ENCODE measurements at places on chromosomes 5 and 9.
A peak's percentile ranks its signal among the peaks of the same experiment; 100 is the strongest.

GRCh38 chr9:134929193-134930158 lies 11.8 kb upstream of the FCN1 start:
- peak; percentile 88 for DNase-seq

DNA sequence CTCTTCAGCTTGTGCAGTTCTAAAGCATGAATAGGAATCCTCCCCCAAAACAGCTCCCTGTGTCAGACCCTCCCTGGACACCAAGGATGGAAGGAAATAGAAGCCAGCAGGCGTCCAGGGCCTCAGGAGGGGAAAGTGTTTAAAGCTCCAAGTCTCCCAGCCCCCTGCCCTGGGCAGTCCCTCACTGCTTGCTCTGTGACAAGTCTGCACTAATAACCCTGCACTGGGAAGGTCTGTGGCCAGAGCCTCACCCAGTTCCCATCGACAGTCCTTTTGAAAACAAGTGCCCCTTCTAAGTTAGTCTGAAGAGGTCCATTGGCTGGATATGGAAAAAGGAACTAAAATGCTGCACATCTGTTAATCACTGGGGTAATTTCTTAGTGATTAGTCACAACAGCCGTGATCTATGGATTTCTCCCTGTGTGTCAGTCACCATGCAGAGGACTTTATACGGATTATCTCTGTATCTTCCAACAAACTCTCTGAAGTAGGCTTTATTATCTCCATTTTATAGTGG lies 195.3 kb downstream of the FBXL7 start:
- DNase-seq: no peak

DNA sequence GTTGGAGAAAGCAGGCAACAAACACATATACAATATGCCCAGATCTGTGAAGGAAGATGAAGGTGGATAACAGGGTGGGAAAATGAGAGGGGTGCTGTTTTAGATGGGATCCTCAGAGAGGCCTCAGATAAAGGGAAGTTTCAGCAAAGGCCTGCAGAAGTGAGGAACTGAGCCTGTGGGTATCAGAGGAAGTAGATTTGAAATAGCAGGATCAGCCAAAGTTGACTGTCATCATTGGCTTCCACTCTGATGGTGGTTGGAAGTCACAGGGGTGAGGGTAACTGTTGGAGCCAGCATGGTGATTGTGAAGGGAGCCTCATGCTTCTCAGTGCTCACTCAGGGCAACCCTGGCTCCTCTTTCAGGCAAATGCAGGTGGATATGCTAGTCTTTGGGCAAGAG lies 607.2 kb upstream of the CLINT1 start:
- no peak for DNase-seq

GRCh38 chr5:24539613-24540012 lies 105.2 kb downstream of the CDH10 start:
- no peak for DNase-seq

DNA sequence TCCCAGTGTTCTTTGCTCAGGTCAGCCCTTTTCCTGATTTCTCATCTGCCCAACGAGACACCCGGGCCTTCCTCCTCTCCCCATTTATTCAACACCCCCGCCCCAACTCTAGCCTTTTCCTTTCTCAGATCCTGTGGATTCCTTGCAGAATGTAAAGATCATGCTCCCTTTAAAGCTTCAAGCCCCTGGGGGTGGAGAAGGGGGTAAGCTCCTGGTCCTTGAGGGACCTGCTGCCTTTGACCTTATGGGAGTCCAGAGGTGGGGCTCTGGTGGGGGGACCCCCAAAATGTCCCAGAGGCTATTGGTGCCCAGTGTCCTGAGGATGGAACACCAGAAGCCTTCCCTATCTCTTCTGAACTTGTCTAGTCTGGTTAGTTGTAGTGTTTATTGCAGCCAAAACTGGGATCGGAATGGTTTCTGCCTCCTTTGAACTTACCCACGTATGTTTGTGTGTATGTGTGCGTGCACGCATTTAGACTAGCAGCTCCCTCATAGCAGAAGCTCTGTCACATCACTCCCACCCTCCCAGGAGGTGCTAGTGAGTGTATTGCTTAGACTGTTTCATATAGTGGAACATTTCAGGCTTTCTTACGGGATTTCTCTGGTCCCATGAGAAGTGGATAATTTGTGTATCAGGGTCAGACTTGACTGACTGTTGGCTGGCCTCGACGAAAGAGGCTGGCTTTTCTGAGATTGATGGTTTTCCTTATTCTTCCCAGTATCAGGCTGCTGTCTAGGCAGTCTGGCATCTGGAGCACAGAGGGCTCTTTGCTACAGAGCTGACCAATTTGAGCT lies 1.1 kb downstream of the GALNT10 start:
- DNase-seq: no peak

DNA sequence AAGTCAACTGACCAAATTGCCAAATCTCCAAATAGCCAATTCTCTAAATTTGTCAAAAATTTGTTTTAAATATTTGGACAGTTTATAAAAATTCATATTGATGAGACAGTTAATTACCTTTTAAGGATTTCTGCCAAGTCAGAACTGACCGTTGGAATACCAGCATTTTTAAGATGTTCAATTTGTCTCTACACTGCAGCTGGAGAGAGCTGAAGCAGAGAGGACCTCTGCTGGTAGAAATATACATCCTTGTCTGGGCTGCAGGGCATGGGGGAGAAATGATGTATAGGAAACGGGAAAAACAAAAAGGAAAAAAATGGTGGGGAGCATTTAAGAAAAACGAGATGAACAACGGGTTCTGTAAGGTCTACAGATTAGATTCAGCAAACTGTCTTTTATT lies 16.8 kb downstream of the NR6A1 start:
- no peak for DNase-seq

- no peak for DNase-seq
Measured at GRCh38 chr9:78371981-78372380, 75.1 kb downstream of the PSAT1 start.

DNA sequence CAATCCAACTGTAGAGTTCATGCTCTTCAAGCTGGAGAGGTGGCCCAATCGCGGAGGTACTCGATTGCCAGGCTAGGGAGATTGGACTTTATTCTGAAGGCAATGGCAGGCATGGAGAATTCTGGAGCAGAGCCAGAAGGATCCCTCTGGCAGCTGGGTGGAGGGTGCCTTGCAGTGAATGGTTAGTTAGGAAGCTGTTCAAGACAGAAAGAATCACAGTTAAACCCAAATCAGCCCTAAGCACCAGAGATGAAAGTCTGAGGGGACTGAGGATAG lies 182.4 kb downstream of the RGS3 start:
- DNase-seq: no peak

GRCh38 chr9:79446523-79447307 lies 125.0 kb upstream of the TLE4 start:
- DNase-seq: no peak

GRCh38 chr9:135088348-135088978 lies 995 bp downstream of the OLFM1 start:
- no peak for DNase-seq

- no peak for DNase-seq
Measured at GRCh38 chr9:99628285-99628684, 193.4 kb upstream of the NR4A3 start.

DNA sequence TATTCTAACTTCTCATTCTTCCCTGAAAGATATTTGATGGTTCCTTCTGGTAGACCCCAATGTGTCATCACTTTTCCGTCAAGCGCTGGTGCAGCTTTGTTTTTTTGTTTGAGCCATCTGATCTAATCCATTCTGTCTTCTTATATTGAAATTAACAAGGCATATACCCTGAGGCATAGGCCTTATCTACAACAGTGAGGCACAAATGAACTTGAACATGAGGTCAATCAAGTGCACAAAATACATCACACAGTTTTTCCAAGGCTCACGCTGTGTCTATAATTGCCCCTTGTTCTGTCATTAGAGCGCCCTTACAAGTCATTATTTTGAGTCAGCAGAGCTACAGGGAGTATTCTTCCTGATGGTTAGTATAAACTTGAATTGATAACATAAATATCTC lies 406.6 kb downstream of the MAT2B start:
- no peak for DNase-seq

DNA sequence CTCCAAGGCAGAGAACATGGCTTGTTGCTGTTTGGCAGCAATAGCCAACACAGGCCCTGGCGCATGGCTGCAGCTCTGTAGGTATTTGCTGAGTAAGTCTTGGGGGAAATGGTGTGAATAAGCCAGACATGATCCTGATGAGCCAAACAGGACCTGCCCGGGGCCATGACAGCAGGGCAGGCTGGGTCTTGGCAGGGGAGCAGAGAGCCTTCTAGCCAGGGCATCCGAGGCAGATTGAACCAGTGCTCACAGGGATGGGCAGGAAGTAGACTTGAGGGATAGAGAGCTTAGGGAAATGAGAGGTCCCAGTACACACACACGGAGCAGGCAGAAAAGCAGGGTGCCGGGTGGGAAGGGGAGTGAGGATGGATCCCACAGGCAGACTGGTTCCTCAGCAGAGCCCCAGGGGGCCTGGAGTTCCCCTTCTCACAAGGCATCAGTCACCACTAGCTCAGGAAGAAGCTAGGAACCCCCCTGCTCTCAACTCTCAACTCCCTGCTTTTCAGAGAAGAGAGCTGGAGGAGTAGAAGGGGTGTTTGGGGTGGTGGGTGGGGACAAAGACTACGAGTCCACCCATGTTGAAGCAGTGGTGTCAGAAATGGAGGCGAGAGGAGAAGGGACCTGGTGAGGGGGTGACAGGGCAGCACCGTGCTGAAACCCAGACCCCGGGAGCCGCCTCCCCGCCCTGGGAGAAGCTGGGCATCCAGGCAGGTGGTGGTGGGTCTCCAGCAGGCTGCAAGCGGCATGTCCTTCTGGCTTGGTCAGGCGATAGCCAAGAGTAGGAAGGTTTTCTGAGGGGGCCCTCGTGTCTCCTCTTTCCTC lies 111.1 kb downstream of the RGS3 start:
- peak; percentile 67 for DNase-seq
